ENCODE measurements at places on chromosomes 7 and 10.

- no peak for DNase-seq
Measured at GRCh38 chr10:29033311-29033940, 255.4 kb upstream of the LYZL1 start.

- DNase-seq, result no peak
Measured at GRCh38 chr7:109343678-109344077, 774.0 kb downstream of the DNAJB9 start.

- DNase-seq, result no peak
Measured at GRCh38 chr7:105450177-105450861, 61.6 kb upstream of the SRPK2 start.

DNA sequence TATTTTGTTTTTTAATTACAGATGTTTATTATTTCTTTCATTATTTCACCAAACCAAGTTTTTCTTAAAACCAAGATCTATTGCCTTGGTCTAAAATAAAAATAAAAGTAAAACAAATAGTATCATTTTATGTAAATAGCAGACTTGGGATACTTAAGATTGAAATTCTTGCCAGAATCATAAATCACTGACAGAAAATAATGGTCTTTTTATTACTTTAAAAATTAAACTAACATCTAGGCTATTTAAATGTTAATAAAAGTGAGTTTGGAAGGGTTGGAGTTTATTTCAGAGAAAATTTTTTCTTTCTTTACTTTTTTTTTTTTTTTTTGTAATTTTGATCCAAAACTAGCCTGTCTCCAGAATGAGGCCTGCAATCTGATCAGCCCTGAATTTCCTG is 568.0 kb upstream of the IGFBP3 start:
- DNase-seq, result no peak

GRCh38 chr7:14085901-14086300 is 96.4 kb upstream of the ETV1 start:
- no peak for DNase-seq

DNA sequence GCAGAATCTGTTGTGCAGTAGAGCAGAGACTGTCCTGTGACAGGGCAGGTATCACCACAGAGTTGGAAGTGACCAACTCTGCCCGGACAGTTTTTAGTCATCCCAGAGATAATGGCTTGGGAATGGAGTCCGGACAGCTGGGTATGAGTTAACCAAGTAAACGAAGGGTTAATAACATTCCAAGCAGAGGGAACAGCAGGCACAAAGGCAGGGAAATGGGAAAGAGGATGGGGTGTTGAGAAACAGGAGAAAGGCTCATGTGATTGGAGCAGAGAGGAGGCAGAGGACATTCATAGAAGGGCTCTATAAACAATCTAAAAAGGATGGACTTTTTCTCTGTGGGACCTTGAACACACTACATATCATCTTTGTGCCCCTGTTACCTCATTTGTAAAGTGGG is 132.2 kb upstream of the YAE1 start:
- DNase-seq, result no peak

DNA sequence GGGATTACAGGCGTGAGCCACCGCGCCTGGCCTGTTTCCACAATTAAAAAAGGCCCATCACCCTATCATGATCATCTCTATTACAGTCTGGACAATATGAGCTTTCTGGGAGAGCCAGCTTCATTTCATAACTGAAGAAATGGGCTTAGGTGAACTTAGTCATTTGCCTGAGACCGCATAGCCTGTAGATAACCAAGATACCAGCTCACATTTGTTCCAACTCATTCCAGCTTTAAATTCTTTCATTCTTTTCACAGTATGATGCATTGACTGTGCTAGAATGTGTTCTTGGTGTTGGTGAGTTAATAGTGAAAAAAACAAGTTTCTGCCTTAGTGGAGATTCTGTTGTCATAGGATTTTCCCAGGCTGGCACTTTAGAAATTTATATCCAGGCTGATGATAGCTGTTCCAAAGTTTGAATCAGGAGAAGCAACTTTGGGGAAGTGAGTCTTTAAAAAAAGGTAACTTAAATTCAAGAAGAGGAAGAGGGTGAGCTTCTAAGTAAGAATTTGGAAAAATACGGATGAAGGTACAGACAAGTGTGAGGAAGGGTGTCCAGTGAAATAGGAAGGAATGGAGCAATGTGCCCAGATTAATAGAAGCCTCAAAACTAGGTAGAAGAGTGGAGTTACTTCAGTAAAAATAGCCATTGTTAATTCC is 2.1 kb upstream of the H2AZ2 start:
- DNase-seq, result peak; percentile 35

Measured in activated CD4-positive, alpha-beta T cell treated with anti-CD3 and anti-CD28 coated beads, Interleukin-2, Interleukin-4, amounts not matched to agents 100 ng/mL and 50 ng/mL, durations not matched to agents 16 hours and 8 hours (primary cell).